Foreskin keratinocyte (primary cell): ENCODE measurements at places on chromosomes 5 and 9.

- no peak for DNase-seq
Measured at GRCh38 chr9:129879103-129879699, 43.9 kb downstream of the USP20 start.

DNA sequence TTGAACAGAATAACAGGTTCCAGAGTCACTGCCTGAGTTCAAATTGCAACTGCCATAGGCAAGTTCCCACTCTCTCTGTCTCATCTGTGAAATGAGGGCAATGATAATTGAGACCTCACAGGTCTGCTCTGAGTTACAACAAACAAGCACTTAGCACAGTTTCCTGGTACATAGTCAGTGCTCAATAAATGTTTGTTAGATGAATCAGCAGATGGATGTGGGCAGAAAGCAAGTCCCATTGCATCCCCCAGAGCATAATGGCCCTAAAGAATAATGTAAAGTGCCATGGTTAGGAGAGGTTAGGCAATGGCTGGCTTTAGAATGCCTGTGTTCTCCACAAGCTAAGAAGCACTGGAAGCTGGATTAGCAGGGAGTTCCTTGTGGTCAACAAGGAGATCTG is 136.5 kb upstream of the LARP1 start:
- no peak for DNase-seq

DNA sequence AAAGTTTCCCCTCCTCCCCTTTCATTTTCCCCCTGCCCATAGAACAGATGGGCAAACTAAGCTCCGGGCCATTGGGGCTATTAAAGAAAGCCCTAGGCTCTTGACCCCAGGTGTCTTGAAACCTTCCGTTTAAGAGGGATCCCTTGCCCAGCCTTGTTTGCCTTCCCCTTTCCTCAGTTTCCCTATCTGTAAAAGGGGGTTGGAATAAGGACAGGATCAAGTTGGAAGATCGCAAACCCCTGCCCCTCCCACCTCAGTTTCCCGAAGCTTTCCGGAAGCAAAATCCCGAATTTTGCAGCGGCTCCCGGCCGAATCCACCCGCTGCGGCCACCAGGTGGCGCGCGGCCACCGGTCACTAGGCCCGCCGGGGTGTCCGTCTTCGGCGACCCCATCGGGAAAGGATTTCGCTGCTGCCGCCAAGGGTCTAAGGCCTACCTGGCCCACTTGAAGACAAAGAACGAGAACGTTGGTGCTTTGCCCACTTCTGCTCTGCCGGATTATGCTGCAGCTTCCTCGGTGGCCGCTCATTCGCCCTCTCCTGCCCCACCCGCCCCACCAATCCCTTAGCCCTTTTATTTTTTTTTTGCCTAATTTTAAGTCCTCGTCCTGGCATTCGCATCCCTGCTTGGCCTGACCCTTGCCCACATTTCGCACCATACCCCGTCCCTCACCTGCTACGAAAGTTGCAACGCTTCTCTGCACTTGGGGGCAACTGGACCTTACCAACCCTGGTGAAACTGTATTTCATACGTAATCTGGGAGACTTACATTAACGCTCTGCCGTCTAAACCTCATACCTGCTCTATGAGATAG is 962 bp upstream of the NR6A1 start:
- DNase-seq, result no peak

GRCh38 chr9:18331808-18332209 is 142.1 kb upstream of the ADAMTSL1 start:
- DNase-seq, result no peak

DNA sequence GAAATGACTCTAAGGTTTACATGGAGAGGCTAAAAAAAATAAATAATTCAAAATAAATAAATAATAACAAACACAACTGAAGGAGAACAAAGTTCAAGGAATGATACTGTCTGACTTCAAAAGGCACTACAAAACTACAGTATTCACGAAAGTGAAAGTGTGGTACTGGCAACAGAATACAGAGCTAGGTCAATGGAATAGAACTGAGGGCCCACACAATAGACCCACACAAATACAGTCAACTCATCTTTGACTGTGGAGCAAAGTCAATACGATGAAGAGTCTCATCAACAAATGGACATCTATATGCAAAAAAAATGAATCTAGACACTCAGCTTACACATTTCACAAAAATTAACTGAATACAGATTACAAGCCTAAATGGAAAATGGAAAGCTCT is 75.3 kb downstream of the FBXW11 start:
- no peak for DNase-seq

- DNase-seq, result no peak
Measured at GRCh38 chr5:110977915-110978314, 93.6 kb upstream of the TSLP start.

GRCh38 chr9:6160579-6160978 is 55.0 kb upstream of the IL33 start:
- DNase-seq, result no peak

DNA sequence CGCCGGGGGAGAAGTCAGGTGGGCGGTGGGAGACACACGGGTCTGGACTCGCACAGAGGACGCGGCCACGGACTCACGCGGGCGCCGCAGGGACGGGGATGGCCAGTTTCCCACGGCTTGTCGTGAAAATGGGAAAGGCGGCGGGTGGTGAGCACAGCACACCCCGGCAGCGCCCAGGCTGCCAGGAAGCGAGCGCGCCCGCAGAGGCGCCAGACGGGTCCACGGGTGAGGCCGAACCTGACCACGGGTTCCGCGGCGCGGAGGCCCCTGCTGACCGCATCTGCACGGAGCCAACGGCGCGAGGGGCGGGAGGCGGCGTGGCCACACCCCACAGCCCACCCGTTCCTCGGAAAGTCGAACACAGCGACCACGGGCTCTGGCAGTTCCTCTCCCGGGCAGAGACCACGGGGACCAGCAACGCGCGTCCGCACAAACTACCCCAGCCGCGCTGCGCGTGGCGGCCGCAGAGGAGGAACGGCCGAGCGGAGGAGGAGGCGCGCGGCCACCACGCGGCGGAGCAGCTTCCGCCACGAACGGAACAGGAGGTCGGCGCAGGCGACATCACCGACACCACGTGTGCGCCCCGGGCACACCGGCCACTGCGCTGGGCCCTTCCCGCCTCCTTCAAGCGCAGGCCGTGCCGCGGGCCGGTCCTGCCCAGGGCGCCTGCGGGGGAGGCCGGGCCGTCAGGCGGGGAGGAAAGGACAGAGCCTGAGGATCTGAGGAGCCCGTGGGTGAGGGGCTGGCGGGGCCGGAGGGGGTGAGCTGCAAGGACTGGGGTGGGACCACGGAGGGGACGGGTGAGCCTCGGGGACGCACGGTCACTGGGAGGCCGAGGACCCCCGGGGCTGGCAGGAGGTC is 5.6 kb downstream of the EXD3 start:
- no peak for DNase-seq

DNA sequence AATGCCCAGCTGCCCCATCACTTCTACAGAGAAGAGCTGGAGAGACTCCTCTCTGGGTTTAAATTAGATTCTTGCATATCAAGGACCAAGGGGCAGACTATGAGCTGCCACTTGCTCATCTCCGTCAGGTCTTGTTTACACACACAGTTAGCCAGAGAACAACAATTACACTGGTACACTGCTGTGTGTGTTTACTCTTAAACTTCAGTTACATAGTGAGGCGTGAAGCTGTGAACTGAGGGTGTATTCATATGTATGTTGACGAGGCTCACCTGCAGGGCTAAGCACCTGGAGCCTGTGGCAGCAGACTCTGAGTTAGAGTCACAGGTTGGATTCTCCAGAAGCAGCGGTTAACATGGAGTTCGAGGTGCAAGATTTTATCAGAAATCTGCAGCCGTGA is 155.4 kb upstream of the ANKH start:
- no peak for DNase-seq

DNA sequence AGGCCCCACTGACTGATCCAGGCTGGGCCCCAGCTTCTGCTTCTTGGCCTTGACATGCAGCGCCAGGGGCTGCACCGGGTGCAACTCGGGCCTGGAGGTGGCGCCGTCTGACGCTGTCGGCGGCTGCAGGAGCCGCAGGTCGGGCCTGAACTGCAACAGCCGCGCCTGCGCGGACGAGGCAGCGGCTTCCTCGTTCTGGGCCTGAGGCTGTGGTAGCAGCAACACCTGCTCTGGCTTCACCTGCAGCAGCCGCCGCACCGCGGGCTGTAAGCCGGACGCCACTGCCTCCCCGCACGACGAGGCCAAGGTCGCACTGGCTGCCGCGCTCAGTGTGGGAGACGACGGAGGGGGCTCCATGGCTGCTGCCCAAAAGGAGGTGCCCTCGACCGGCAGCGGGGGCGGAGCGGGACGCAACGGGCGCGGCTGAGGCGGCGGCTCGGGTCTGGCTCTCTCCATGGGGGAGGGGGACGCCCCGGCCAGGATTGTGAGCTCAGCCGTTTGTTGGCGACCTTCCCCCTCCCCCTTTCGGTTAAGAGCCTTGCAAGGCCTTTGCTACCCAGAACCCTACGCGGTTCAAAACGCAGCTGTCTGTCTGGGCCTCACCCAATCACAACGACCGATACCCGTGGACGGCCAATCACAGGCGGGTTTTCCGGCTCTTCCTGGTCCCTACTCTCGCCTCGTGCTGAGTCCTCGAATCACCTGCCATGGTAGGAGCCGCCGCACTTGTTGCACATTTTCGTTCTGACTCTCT is 438 bp downstream of the SOX30 start:
- DNase-seq, result peak; percentile 56

GRCh38 chr5:134813407-134813806 is 32.4 kb upstream of the C5orf24 start:
- DNase-seq, result no peak
